ENCODE measurements at places on chromosomes 3 and 15.

- no peak for DNase-seq
Observed at GRCh38 chr3:120449701-120450599, 842 bp downstream of the FSTL1 start.

DNA sequence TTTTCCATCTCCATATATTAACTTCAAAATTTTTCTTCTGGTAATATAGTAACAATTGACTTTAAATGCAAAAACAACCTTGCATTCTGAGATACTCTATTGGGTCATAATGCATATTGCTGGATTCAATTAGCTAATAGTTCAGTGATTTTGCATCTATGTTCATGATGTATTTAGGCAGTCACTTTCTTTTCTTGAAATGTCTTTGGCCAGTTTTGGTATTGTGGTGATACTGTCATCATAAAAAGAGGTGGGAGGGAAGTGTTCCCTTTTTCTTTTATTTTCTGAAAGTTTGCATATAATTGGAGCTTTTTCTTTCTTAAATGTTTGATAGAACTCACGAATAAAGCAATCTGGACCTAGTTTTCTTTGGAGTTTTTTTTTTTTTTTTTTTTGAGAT is 67.4 kb upstream of the ZNF148 start:
- DNase-seq, result no peak

GRCh38 chr3:155325263-155325835 is 31.9 kb upstream of the STRIT1 start:
- DNase-seq, result no peak

GRCh38 chr3:3594986-3595385 is 204.2 kb upstream of the LRRN1 start:
- DNase-seq, result no peak

GRCh38 chr3:126947429-126947828 is 35.5 kb upstream of the PLXNA1 start:
- no peak for DNase-seq

GRCh38 chr3:157093096-157093495 is 66.9 kb downstream of the CCNL1 start:
- no peak for DNase-seq

DNA sequence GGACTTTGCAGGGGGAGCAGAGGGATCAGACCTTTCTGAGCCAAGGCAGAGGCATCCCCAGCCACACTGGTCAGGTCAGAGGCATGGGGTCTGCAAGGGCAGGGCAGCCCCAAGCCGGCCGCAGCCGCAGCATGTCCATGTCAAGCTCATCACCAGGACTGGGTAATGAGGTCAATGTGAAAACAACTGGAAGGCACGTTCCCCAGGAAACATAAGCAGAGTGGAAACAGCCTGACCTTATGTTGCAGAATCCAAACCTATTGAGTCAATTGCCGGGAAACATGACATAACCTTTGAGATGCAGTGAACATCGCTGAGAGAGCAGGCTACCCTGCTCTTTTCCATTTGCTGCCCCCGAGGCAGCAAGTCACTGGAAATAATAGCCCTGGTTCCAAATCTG is 315.1 kb upstream of the IGF1R start:
- DNase-seq, result no peak

GRCh38 chr3:192339214-192339613 is 388.1 kb downstream of the FGF12 start:
- DNase-seq, result no peak

GRCh38 chr3:119639494-119640350 is 20.7 kb downstream of the POPDC2 start:
- no peak for DNase-seq

DNA sequence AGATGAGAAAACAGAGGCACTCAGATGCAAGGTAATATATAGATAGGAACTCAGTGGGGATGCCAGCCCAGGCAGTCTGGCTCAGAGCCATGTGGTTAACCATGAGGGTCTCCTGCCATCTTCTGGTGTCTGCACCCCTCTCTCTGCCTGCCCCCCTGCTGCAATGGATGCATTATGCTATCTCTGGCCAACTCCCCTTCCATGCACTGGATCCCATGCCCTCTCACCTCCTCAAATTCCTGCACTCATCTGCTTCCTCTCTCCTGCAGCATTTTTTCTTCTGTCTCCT is 163.2 kb downstream of the STT3B start:
- no peak for DNase-seq

DNA sequence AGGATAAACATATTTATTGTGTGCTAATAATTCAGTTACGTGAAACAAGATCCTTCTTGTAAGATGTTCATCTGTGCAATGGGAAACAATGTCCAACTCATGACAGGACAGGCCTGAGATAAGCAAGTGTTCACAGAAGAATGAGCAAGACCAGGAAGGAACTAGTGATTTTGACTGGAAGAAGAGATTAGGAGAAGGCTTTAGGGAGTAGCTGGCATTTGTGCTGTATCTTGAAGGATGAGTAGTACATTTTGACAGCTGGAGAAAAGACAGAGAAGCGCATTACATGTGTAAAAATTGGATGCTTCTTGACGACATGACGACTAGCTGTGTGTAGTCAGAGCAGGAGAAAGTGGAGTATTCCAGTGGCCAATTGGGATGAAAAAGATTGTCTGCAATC is 48.4 kb downstream of the GBE1 start:
- no peak for DNase-seq

- no peak for DNase-seq
Observed at GRCh38 chr3:189121092-189121491, 50.7 kb upstream of the TPRG1 start.

DNA sequence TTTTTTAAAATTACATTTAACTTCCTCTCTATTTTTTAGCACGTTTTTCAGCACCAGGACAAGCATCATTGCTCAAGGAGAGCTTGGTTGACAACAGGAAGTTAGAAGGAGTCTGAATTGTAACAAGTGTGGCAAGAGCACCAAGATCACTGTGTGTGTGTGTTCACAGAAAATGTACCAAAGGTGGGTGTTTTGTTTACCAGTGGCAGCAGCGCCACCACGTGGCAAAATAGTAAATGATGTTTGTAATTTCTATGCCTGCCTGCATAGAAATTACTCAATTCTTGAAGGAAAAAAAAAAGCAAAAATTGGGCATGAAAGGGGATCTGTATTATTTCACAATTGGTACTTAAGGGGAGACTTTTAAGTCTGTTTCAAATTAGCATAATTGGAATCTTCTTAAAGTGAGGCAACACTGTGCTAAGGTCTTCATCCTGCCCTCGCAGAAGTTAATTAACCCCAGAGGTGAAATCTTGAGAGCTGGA is 7.4 kb upstream of the U2SURP start:
- peak; percentile 15 for DNase-seq

DNA sequence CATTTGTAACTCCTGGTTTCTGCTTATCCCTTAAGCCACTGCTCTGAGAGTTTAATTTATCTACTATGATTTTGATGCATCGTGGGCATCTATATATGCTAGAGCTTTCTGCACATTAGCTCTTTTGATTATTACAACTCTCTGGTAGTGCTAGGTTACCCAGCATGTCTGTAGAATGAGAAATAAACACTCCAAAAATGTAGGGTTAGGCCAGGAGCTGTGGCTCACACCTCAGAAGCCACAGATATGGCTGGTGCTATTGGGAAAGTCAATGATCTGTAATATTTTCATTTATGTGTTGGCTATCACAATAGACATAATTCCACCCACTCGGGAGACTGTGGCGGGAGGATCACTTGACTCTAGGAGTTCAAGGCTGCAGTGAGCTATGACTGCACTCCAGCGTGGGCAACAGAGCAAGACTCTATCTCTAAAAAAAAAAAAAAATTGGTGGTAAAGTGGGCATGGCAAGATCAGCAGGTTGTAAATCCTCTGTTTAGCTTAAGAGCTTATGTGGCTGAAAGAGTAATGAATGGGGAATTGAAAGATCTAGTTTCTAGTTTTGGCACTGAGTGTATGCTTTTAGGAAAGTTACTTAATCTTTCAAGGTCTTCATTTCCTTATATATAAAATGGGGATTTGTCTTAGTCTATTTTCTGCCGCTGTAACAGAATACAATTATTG is 6.3 kb downstream of the TIGIT start:
- DNase-seq, result no peak

GRCh38 chr3:186255703-186256331 is 106.2 kb downstream of the DGKG start:
- DNase-seq, result no peak

DNA sequence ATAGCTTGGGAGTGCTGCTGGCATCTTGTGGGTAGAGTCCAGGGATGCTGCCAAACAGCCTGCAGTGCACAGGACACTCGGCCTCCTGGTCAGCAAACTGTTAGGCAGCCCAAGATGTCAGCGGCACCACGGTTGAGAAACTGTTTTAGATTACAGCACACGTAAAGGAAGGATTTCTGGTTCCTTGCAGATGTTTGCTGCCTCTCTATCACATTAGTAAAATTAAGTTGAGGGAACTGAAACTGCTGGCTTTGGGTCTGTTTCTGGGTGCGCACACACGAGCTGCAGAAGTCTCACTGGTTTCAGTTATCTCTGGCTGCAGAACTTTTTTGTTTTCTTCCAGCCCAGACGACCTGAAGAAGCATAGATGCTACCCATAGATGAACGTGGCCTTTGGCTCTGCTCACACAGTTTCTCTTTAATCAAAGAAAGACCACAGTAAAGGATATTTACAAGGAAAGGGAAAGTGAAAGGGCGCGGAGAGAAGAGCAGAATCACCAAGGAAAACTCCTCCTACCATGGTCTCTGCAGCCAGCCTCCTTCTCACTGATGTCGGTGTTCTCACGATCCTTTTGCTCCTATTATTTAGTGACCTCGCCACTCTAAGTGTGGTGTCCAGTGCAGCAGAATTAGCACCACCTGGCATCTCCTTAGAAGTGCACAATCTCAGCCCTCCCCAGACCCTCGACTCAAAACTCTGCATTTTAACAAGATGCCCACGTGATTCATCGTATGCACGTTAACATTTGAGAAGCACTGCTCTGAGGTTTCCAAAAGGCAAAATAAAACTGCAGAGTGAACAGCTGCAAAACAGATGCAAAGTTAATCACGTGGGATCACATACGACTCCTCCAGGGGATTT is 50.6 kb upstream of the AKAP13 start:
- DNase-seq, result no peak

Data from stimulated activated CD8-positive, alpha-beta memory T cell treated with anti-CD3 and anti-CD28 coated beads, Interleukin-7, amount 100 ng/mL, for 1 hour (primary cell).